ENCODE measurements at places on chromosomes 11 and 22.

DNA sequence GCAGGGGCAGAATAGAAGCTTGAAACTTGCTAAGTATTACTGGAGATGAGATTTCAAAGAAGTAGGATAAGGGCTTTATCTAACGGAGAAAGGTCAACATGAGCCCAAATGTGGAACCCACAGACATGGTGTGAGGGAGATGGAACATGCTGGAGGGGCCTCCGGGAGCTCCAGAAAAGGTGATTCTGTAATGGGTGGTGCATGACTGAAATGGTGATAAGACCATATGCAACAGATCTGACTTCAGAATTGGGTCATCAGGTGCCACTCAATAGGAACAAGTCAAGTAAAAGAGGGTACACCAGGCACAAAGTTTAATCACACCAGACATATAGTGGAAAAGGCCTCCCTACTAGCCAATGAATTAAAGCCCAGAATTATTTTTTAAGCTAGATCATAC is 7.9 kb upstream of the CEP295 start:
- no peak for DNase-seq

- DNase-seq = no peak
Observed at GRCh38 chr11:848380-848931, 5.8 kb downstream of the TSPAN4 start.

DNA sequence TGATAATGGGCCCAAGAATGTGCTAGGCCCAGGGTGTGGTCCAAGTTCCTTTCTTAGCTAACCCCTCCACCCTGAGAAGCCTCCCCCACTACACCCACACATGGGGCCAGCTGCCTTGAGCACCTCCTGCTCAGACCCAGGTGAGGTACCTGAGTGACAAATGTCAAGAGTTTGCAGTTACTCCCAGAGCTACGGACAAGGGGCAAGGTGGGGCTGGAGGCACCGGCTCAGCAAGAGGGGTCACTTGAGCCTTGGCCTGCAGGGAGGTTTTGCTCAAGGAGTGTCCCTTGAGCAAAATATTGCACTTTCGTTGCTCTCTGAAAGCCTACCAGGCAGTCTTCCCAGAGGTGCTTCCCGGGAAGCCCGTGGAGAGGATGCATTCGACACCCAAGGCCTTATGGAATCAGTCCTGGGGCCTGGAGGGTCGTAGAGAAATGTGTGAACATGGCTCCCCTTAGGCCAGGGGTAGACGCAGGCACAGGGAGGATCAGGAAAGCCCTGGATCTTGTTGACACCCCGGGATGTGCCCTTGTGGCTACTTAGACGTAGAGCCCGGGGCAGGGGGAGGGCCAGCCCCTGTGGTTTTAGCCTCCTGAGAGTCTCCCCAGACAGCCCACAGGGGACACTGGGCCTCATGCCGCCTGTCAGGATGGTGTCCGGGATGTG is 114.2 kb downstream of the KCNQ1 start:
- no peak for DNase-seq

GRCh38 chr11:6667733-6668374 is 12.2 kb upstream of the DCHS1 start:
- DNase-seq = no peak

DNA sequence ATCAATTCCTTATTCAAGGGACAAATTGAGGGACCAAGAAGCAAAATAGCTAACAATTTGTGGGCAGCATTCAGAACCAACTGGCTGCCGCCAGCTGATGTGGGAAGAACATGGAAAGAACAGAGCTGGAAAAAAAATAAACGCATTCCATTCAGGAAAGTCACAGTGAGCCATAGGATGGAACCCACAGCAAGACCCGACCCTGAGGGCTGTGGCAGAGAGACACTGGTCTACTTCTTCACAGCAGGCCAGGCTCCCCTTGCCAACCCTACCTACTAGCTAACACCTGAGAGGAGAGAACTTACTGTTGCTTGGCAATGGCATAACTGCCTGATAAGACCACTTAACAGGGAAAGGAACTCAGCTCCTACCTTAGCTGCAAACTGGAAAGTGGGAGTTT is 123.5 kb upstream of the APOA1 start:
- DNase-seq = no peak

DNA sequence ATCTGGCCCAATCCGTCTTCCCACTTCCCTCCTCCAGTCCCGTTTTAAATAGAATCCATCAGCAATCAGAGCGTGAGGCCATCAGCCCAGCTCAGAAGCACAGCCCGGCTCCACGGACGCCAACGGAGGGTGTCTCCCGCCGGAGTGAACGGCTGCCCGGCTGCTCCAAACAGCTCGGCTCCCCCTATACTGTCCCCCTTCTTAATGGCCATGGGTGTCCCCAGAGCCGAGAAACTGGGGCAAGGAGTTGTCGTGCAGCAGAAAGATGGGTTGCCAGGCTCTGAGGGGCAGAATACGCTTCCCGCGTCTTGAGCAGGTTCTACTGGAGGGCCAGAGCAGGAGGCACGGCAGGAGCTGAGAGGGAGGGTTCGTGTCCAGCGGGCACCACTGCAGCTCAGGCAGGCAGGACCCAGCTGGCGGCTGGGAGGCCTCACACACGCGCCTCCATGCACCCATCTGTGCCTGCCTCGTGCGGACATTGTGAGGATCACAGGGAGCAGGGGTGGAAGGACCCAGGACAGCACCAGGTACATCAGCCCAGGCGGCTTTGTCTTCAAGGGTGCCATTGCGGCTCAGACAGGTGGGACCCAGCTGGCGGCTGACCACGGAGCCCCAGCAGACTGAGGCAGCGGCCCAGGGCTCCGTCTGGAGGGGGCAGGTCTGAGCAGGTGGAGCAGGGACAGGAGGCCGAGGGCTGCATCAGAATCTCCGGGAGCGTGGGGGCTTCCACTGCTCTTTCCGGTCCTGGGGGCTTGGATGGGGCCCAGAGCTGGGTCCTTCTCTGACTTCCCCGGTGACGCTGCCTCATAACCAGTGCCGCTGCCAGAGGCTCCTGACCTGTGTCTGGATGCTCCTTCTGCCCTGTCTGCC is 882.7 kb downstream of the BRD1 start:
- DNase-seq = no peak

- no peak for DNase-seq
Observed at GRCh38 chr22:40826984-40827741, 8.0 kb upstream of the SLC25A17 start.

GRCh38 chr11:17389211-17389956 is 925 bp upstream of the KCNJ11 start:
- DNase-seq = peak; percentile 60
